Aortic smooth muscle cell (primary cell): ENCODE measurements at places on chromosomes 16 and 17. TPM values are rescaled to one million over a fixed set of nuclear protein-coding genes. Genes with fewer than 3 reads are reported as not detected.

ZMYND15 gene
- total RNA-seq, result 0.06 and 0.13 TPM in 2 replicates

TPSG1 gene
- total RNA-seq, result not detected in 2 replicates

PTGES3L gene
- not detected in 2 replicates for total RNA-seq

EME1 gene
- total RNA-seq, result 5.0 and 9.2 TPM in 2 replicates

MTMR4 gene
- 30.7 and 38.7 TPM in 2 replicates for total RNA-seq

RNU2-1 gene
- total RNA-seq, result not detected in 2 replicates

TSNAXIP1 gene
- total RNA-seq, result 0.99 and 1.1 TPM in 2 replicates

NMT1 gene
- total RNA-seq, result 49.2 and 82.8 TPM in 2 replicates

CCL4L2 gene
- total RNA-seq, result not detected in 2 replicates

GCGR gene
- total RNA-seq, result not detected in 2 replicates

SLC16A13 gene
- total RNA-seq, result 0.12 and 0.13 TPM in 2 replicates

CCDC144A gene
- total RNA-seq, result 3.0 and 4.2 TPM in 2 replicates

MYH10 gene
- total RNA-seq, result 135 and 200 TPM in 2 replicates

GP1BA gene
- total RNA-seq, result not detected in 2 replicates

TLCD3B gene
- total RNA-seq, result 0.19 and 0.40 TPM in 2 replicates

NUPR1 gene
- total RNA-seq, result 22.1 and 37.0 TPM in 2 replicates

P2RX5 gene
- total RNA-seq, result 1.3 and 1.5 TPM in 2 replicates

KRTAP2-1 gene
- not detected in 2 replicates for total RNA-seq

GRAP gene
- total RNA-seq, result 0.25 and 0.79 TPM in 2 replicates

RASL10B gene
- 0.40 and 1.1 TPM in 2 replicates for total RNA-seq

NTN1 gene
- 1.6 and 2.9 TPM in 2 replicates for total RNA-seq

TP53TG3F gene
- total RNA-seq, result not detected in 2 replicates

TAC4 gene
- total RNA-seq, result not detected in 2 replicates

SCGB1C2 gene
- total RNA-seq, result not detected in 2 replicates

FOXF1 gene
- total RNA-seq, result under 0.01 TPM in 2 replicates

AIPL1 gene
- total RNA-seq, result 0.06 and 0.13 TPM in 2 replicates

MMP2 gene
- total RNA-seq, result 389 and 576 TPM in 2 replicates

PRSS53 gene
- total RNA-seq, result 1.3 and 1.5 TPM in 2 replicates

MYH2 gene
- total RNA-seq, result not detected in 2 replicates

TMEM238L gene
- total RNA-seq, result not detected in 2 replicates

PLK1 gene
- 8.2 and 12.2 TPM in 2 replicates for total RNA-seq

KIF19 gene
- total RNA-seq, result 0.44 and 1.2 TPM in 2 replicates

MYH3 gene
- total RNA-seq, result 0.56 and 1.5 TPM in 2 replicates

BANP gene
- 13.9 and 19.6 TPM in 2 replicates for total RNA-seq

DOC2B gene
- not detected in 2 replicates for total RNA-seq

CNGB1 gene
- total RNA-seq, result under 0.01 TPM in 2 replicates

LRRC59 gene
- total RNA-seq, result 133 and 169 TPM in 2 replicates

TMEM100 gene
- 0.25 and 1.2 TPM in 2 replicates for total RNA-seq

CSH2 gene
- not detected in 2 replicates for total RNA-seq

GLP2R gene
- total RNA-seq, result not detected in 2 replicates

ROGDI gene
- total RNA-seq, result 9.5 and 9.9 TPM in 2 replicates

MAP2K4 gene
- 21.3 and 26.6 TPM in 2 replicates for total RNA-seq

SETD1A gene
- 1.7 and 3.4 TPM in 2 replicates for total RNA-seq

CNTROB gene
- total RNA-seq, result 21.5 and 30.1 TPM in 2 replicates

ZSCAN10 gene
- not detected in 2 replicates for total RNA-seq

NACA2 gene
- total RNA-seq, result not detected in 2 replicates

PRR15L gene
- not detected in 2 replicates for total RNA-seq

CD300A gene
- not detected in 2 replicates for total RNA-seq

LRRC37A gene
- 1.1 and 1.7 TPM in 2 replicates for total RNA-seq

RNF222 gene
- total RNA-seq, result not detected in 2 replicates

HS3ST3A1 gene
- total RNA-seq, result 0.53 and 1.5 TPM in 2 replicates
